Tongue (tissue), 3 donors: ENCODE measurements at places on chromosomes 1 and 21.

- DNase-seq, result no peak
These were observed 43.2 kb upstream of the C1orf185 start for GRCh38 chr1:51058858-51059257.

DNA sequence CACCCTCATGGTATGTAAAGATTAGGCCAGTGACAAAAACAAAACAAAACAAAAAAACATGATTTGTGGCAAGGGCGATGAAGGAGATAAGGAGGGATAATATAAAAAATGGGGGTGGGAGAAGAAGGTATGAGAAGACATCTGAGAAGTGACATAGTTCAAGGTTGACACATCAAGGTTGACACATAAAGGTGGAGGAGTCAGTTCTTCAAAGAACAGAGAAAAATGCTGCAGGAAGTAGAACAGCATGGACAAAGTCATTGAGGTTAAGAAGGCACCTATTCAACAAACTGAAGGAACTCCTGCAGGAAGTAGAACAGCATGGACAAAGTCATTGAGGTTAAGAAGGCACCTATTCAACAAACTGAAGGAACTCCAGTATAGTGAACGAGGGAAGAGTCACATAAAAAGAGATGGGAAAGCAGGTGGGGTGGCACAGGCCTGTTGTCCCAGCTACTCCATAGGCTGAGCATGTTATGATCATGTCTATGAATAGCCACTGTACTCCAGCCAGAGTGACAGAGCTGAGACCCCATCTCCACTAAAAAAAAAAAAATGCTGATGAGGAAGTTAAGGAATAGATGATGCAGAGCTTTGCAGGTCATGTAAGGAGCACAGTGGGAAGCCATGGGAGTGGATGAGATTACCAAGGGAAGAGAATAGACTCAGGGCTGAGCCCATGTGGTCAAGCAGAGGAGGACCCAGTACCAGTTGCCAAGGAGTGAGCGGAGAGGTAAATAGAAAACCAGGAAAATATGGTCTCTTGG lies 101.5 kb downstream of the ZFYVE9 start:
- no peak for DNase-seq

GRCh38 chr21:35909456-35910223 lies 150.7 kb downstream of the SETD4 start:
- no peak for DNase-seq

DNA sequence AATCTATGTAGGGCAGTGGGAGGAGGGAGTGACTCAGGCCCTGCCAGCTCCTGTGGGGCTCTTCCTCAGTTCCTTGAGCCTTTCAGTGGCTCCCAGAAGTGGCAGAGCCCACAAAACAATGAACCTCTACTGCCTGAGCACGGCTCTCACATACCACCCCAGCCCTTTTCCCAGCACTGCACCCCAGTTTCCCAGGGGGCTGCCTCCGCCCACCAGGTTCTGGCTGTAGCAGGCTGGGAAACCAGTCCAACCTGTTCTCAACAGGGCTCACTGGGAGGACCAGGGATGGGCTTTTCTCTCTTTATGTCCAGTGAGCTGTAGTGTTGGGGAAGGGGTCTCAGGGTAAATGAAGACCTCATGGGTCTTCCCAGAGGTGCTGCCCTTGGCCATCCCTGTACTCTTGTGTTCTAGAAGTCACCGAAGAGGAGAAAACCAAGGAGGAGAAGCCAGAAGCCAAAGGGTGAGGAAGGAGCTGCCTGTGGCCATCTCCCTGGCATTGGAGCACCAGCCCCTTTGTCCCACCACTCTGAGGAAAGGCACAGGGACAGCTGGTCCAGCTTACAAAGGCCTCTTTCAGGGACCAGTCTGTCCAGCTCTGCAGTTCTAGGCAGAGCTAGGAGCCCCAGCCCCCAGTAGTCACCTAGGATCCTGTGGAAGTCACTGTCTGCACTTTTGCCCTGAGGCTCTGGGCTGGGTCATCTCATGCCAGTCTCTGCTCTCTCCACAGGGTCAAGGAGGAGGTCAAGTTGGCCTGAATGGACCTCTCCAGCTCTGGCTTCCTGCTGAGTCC lies 3.5 kb downstream of the MARCKSL1 start:
- DNase-seq, result no peak

DNA sequence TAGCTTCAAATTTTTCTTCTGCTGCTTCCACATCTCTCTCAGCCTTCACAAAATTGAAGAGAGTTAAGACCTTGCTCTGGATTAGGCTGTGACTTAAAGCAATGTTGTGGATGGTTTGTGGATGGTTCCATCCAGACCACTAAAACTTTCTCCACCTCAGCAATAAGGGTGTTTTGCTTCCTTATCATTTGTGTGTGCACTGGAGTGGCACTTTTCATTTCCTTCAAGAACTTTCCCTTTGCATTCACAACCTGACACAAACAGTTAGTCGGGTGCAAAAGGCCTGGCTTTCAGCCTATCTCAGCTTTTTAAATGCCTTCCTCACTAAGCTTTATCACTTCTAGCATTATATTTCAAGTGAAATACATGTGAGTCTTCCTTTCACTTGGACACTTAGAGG lies 30.3 kb downstream of the DENND1B start:
- DNase-seq, result no peak

DNA sequence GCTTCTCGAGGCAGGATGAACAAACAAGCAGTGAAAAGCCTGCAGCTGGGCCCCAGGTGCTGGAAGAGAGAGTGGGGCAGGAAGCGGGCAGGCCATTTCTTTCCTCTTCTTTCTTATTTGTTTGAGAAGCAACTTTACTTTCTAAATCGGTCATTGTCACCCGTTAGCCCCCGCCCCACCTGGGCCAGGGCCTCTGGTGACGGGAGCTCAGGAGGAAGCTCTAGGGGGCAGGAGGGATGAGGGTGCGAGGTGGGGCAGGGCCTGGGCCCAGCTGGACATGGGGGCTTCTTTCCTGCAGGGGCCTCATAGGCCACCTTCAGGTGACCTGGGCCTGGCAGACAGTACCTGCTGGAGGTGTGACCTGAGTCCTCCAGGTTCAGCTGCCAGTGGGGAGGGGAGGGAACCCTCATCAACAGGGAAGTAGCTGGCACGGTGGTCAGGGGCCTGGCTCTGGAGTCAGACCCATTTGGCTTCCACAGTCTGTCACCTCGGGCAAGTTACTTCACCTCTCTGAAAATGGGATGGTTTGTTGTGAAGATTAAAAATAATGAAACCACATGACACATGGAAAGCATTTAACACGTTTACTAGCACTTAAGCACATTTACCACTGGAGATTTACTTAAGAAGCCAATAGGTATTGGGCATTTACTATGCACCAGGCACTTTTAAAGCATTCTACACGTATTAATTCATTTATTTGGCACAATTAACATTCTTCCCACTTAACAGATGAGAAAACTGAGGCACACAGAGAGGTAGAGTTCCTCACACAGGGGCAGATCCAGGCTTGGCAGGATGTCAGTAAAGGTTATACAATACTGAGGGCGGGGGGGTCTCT lies 54.1 kb upstream of the ID3 start:
- DNase-seq, result no peak

DNA sequence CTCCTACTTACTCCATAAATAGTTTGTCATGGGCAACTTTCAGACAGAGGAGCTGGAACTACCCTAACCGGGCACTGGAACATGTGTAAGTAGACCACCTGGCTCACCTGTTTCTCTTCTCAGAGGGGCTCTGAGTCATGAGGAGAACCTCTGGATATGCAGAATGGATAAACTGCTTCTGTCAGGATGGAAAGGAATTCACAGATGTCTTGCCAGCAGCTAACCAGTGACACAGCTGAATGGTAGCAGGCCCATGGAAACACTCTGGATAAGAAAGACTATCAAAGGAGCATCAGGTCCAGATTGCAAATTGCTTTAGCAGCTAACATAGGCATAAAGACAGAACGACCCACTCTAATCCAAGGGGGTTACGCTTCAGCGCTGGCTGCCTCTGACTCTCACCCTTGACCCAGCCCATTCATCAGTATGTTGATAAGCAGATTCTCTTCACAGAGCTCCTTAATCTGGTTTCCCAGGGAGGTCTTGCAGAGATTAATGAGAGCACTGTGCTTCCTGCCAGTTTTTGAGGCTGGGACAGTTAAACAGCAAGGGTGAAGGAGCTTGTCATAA lies 54.2 kb downstream of the HIVEP3 start:
- DNase-seq, result no peak

DNA sequence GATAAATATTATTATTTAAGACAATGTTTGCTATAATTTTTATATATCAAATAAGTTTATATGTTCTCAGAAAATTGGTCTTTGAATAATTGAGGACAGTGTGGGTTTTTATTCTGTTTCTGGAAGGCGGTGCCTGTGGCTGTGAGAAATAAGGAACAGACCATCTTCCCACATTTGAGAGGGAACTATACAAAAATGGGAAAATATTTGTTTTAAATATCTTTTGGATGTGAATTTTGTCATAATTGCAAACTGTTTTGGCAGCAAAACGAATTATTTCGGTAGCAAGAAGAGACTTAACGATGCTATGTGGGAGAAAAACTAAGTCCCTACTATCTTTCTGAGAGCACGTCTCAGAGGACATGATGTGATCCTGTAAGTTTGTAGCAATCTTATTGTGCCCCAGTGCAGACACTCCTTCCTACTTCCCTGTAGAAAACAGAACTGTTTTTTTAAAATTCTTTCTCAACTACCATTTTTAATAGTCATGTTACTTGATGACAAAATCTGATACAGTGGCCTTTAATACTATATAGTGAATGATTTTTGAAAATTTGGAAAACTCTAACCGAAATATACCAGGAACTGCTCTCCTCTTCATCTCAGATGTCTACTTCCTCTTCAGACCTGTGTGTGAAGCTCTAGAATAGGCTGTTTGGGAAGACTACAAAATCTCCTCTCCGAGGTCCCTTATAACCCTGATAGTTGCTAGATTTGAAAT lies 25.4 kb downstream of the PTPRC start:
- no peak for DNase-seq

DNA sequence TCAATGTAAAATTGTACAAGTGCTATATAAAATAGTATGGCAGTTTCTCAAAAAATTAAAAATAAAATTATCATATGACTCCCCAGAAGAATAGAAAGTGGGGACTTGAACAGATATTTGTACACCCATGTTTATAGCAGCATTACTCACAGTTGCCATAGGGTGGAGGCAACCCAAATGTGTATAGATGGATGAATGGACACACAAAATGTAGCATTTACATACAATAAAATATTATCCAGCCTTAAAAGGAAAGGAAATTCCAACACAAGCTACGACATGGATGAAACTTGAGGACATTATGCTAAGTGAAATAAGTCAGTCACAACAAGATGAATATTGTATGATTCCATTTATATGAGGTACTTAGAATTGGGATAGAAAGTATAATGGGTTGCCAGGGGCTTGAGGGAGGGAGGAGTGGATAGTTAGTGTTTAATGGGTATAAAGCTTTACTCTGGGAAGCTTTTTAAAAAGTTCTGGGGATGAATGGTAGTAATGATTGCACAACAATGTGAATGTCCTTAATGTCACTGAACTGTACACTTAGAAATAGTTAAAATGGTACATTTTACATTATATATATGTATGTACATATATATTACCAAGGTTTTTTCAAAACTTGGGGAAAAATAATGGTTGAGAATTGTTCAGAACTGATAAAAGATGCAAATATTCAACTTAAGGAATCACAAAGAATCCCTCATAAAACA lies 53.0 kb upstream of the ADORA3 start:
- no peak for DNase-seq

DNA sequence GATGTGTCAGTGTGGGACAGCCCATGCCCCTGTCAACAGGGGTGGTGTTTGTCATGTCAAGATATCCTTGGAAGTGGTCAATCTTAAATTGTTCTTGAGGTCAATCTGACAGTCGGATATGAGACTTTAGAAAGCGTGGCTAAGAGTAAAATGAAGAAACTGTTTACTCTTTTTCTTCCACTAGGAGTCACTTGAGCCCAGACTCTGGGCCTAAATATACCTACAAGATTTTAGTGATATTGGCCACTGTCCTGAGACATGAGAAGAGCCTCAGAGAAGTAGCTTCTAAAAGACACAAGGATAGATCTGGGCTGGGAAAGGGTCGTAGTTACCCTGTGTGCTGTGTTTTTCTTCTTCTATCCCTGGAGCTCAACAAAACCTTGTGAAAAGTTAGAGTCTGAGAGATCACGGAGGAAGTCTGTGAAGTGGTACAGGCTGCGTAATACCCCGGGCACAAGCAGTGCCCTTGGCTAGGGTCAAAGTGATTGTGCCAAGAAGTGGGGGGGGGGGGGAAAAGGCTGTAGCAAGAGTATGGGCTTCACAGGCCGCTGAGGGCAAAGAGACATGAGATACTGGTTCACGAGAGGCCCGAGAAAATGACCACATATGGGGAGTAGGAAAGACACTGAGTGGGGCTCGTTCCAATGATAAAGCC lies 355.2 kb upstream of the GREM2 start:
- DNase-seq, result peak; percentile 5

GRCh38 chr21:23792300-23792699 lies 1815.0 kb downstream of the MRPL39 start:
- no peak for DNase-seq

DNA sequence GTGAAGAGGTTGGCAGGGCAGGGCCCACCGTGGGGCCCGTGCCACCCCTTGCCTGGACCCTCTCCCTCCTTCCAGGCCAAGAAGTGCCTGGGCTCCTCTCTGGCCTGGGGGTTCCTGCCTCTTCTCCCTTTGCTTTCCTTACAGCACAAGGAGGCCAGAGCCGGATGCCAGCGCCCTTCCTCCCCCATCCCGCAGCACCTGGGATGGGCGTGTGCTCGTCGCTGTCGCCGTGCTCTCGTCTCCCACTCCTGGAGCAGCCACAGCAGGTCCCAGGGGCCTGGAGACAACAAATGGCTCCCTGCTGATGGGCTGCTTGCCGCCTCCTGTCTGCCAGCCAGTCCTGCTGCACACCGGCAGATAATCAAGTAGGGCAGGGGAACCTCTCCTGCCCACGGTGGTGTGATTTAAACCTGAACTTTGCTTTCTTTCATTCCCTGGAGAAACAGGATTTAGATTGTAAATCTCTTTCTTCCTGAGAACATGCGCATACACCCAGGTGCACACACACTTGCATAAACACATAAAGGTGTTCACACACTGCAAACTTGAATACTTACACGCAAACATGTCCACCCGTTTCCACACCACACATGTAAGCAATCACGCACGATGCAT lies 50.8 kb upstream of the POU3F1 start:
- DNase-seq, result no peak

DNA sequence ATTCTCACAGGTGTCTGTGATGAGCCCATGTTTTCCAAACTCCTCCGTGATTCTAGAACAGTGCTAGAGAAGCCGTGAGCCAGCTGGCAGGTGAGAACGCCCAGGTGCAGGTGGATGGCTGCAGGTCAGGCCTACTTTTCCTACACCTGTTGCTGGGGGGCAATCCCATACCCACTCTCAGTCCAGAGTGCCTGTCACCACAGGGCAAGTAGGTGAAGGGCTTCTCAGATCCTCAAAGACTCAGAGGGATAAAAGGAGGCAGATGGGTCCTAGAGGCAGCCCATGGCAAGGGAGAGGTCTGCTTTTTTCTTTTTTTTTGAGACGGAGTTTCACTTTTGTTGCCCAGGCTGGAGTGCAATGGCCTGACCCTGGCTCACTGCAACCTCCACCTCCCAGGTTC lies 50.7 kb upstream of the H6PD start:
- DNase-seq, result no peak

DNA sequence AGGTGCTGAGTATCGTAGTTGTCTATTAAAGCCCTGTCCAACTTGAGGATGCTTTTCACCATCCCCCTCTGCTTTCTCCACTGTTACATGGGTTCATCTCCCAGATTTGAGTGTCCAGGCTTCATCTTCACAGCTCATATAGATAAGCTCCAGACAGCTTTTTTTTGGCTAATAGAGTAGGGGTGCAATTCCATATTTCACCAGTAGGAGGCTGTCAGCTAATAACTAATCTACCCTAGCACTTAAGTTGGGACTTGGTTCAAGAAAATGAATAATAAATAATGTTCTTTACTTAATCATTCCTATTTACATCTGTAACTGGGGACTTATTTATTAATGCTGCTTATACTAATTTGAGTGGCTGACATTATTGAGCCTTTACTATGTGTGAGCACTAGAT lies 124.5 kb downstream of the IGSF21 start:
- DNase-seq, result no peak
